NCI-H2171 treated with DMSO at 0.1 percent for 48 hours (cell line): ENCODE measurements at places on chromosomes 2 and 18.
A peak's percentile ranks its signal among the peaks of the same experiment; 100 is the strongest.

GRCh38 chr2:50953021-50953420 is 78.9 kb downstream of the NRXN1 start:
- no peak for DNase-seq

GRCh38 chr18:44848644-44849335 is 168.1 kb downstream of the SETBP1 start:
- DNase-seq, result peak; percentile 75

- no peak for DNase-seq
Observed at GRCh38 chr2:74575320-74575719, 20.8 kb downstream of the DOK1 start.

GRCh38 chr2:152126664-152127063 is 27.8 kb upstream of the CACNB4 start:
- no peak for DNase-seq

DNA sequence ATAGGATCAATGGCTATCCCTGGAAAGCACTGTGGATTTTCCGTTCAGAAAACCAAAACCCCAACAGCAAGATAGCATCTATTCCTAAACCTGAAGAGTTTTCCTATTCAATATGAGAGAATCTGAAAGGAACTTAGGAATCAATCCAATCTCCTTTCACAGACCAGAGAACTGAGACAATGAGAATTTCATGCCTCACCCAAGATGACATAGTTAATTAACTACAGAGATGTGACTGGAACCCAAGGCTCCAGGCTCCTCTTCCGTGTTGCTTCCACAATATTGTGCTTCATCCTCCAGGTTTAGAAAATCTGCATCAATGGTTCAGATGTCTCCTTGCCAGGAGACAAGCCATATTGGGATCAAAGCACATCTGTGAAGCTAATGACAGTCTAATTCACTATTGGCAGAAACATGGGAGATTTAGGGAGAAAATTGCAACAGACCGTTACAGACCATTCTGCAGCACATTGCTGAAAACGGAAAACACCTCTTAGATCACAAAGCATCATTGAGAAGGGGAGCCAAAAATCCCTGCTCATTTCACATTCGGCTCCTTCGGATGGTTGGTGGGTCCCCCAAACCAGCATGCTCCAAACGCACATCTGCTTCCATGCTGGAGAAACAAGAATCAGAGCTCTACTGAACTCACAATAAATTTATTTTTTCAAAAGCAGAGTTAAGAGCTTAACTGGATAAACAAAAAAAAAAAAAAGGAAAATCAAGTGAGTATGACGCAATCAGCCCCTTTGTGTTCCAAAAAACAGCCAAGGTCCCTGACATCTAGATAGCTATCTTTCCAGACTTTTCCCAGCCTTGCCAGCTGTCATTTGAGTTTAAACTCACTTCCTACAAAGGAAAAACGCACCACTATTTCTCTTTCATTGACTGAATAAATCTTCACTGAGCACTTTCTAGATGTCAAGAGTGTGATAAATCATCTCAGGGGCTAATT is 290.3 kb downstream of the C1D start:
- peak; percentile 15 for DNase-seq

GRCh38 chr18:39506581-39507330 is 1941.2 kb upstream of the CELF4 start:
- no peak for DNase-seq

DNA sequence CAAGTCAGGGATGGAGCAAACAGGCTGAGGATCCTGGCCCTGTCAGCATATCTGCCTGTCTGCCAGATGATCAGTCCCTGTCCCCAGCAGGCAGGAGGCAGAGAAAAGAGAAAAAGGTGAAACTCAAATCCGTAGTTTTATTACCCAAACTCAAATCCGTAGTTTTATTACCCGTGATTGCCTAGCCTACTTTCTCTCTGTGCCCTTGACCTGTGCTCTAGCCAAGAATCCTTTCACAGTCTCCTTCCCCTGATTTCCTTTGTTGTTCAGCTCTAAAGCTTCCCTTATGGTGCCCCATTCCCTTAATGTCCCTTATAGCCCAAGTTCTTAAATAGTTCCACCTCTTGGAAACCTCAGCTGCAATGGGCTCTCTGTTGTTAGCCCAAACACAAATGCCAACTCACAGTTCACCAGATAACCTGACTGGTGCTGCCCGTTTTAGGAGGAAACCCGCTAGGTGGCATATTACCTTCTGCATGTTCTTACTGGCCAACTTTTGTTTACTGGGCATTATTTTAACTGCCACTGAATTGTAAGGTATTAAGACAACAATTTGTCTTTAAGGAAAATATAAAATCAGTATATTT is 125.7 kb upstream of the FZD5 start:
- DNase-seq, result no peak

- no peak for DNase-seq
Observed at GRCh38 chr2:39069890-39070465, 50.9 kb downstream of the SOS1 start.

DNA sequence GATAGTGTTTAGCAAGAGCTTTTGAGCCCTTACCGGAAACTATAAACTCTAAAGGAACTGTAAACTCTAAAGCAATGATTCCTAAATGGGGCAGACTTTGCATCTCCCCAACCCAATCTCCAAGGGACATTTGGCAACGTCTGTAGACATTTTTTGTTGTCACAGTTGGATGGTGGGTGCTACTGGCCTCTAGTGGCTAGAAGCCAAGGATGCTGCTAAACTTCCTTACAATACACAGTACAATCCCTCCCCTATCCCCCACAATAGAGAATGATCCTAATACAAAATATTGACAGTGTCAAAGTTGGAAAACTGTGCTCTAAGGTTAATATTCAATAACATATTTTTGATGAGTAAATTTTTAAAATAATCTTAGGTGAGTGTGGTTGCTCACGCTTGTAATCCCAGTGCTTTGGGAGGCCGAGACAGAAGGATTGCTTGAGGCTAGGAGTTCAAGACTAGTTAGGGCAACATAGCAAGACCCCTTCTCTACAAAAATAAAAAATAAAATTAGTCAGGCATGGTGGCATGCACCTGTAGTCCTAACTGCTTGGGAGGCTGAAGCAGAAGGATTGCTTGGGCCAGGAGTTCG is 66.7 kb downstream of the PTPN4 start:
- peak; percentile 36 for DNase-seq

- no peak for DNase-seq
Observed at GRCh38 chr2:16609786-16610185, 55.8 kb downstream of the CYRIA start.

DNA sequence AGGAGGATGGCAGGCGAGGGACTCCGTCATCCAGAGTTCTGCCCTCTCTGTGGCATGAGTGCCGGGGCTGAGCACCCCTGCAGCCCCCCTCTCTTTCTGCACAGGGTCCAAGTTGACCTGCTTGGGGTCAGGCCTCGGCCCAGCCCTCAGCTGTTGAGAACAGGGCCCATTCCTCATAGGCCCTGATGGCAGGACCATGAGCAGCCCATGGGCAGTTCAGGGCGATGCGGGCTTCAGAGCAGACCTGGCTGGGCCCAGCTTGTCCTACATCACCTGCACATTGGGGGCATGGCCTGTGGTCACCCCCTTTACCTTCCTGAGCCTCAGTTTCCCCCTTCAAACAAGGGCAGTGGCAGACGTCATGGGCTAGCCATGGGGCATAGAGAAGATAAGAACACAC is 238.1 kb downstream of the SEPTIN10 start:
- DNase-seq, result no peak

- no peak for DNase-seq
Observed at GRCh38 chr18:69177702-69178101, 223.0 kb upstream of the DOK6 start.

GRCh38 chr2:16069933-16070647 is 129.7 kb downstream of the MYCN start:
- DNase-seq, result no peak

- no peak for DNase-seq
Observed at GRCh38 chr2:32271063-32271462, 6.4 kb upstream of the NLRC4 start.
